ENCODE measurements at places on chromosomes 1 and 21.

DNA sequence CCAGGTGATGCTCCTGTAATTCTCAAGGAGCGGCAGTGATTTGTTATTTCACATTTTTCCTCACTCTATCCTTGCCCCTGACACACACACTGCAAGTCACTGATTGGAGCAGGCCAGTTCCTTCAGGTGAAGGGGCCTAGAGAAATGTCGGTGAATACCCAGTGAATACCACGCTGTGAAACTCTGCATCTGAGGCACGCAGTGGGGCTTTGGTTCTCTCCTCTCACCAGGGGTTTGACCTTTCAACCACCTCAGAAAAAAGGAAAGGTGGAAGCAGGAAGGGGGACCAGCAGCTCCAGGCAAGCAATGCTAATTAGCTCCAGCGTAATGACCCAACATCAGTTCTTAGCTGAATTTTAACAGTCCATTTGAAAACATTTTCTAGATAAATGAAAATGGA is 532 bp upstream of the FAM177B start:
- DNase-seq: no peak

DNA sequence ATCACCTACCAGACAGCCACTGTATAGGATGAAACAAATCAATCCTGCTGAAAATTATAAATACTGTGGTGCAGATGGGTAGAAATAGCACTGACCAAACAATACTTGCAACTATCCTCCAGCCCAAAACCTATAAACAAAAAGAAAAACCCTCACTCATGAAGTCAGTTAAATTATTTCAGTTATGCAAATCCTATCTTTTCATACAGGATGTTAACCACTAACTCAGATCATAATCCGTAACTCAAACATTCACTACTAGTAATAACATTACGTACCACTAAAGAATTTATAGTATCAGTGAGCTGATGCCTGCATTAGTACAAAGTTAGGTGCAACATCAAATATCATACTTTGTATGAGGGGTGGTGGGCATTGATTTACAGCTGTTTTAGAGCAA is 2.6 kb downstream of the NDC1 start:
- no peak for DNase-seq

DNA sequence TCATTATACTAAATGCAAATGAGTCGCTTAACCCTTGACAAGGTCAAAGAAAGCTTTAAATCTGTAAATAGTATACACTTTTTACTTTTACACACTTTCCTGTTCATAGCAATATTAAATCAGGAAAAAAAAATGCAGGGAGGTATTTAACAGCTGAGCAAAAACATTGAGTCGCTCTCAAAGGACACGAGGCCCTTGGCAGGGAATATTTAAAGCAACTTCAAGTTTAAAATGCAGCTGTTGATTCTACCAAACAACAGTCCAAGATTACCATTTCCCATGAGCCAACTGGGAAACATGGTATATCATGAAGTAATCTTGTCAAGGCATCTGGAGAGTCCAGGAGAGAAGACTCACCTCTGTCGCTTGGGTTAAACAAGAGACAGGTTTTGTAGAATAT is 62.7 kb downstream of the CAPN2 start:
- DNase-seq: no peak

GRCh38 chr1:19469004-19469403 is 16.3 kb downstream of the CAPZB start:
- DNase-seq: no peak

GRCh38 chr1:156160000-156160742 is 6.8 kb downstream of the SEMA4A start:
- no peak for DNase-seq

DNA sequence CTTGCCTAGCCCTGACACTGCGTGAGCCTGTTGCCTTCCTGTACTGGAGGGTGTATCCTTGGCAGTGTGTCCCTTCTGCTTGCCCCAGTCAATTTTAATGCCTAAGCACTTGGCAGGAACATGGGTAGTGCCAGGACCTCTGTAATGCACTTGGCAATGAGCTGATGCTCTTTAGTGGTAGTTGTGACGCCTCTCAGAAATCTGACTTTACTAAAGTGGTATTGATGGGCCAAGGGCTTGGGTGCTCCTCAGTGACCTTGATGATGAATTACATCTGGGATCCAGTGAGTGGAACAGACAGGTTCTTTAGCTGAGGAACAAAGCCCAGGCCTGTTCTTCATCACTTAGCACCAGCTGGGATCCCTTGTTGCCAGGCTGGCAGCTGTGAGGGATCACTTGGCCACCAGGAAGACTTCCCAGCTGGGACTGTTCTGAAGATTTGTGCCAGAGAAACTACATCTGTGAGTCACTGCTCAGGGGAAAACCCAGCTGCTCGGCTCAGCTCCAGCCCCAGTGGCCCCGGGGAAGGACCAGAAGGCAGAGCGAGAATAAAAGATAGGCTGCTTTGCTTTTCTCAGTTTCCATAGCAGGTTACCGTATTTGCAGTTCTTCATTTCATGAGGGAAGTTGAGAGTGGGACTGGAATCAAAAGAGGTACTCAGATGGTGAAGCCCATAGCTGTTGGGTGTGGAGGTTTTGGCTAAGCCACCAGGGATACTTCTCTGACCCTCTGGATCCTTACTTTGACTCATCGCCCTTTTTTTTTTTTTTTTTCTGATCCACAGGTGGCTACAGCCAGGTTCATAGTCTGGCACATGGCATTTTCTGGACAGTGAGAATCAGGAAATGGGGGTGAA is 28.5 kb upstream of the KCNA2 start:
- DNase-seq: no peak

- no peak for DNase-seq
Observed at GRCh38 chr1:51750218-51750617, 128.3 kb downstream of the NRDC start.

GRCh38 chr21:27291006-27291405 is 324.1 kb upstream of the ADAMTS5 start:
- DNase-seq: no peak

DNA sequence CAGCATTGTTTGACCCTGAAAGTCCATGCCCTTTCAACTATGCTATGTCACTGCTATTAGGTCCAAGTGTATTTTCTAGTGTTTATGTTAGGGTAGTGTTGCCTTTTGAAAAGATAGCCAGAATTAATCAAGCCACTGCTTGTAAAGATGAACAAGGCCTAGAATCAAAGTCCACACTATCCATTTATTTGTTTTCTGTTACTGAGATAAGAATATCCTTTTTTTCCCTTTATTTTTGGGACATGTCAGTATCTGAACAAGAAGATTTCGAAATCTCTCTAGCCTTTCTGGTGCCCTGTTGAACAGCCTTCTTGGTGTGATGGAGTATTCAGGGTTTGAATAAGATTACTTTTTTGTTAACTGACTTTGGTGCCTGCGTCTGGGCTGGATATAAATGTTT is 16.7 kb downstream of the UBAP2L start:
- no peak for DNase-seq

GRCh38 chr1:15410223-15410883 is 665 bp downstream of the EFHD2 start:
- no peak for DNase-seq

DNA sequence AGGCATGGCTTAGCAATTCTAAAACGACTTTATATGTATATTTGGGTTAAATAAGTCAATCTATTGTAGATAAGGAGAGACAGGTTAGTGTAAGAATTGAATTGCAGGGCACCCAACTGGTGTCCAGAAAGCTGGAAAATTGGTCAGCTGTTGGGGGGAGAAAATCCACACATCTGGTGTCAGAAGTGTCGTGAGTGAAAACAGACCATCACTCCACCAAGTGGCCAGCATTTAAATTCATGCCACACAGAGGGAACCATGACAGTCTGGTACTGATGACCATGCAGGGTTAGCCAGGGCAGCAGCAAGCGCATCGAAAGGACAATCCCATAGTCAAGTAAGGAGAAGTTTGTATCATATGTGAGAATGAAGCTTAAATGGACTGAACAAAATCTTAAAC is 11.7 kb downstream of the LAX1 start:
- no peak for DNase-seq

- no peak for DNase-seq
Observed at GRCh38 chr1:107404756-107405155, 263.9 kb downstream of the NTNG1 start.

Data from epithelial cell of proximal tubule (primary cell).